ENCODE measurements at places on chromosomes 6 and 20. TPM values are rescaled to one million over a fixed set of nuclear protein-coding genes. Genes with fewer than 3 reads are reported as not detected.

The HLA-DQA2 gene
- not detected for total RNA-seq

The ARMC2 gene
- 5.2 TPM for total RNA-seq

DNA sequence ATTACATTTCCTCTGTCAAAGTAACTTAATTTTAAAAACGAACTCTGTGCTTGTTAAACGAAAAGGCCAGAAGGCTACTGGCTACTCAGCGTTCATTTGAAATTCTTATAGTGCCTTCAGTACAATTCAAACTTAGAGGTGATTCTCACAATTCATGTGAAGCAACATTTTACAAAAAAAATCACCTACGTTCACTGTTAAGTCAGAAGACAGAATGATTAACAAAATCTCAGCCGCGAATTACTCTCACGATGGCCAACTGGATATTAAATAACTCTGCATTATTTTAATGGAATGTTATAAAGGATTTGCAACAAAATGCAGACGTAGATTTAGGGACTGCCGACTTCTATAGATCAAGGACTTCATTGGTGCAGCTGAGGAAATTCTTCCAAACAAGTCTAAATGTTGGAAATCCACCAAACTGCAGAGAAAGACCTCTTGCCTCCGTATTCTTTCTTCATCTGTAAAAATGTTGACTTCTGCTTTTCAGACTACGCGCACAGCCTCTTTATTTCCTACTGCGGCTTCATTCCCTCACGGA is 1.6 kb upstream of the QKI start:
- no peak for DNase-seq

GRCh38 chr6:90893400-90893799 is 306.5 kb upstream of the MAP3K7 start:
- DNase-seq, result no peak

DNA sequence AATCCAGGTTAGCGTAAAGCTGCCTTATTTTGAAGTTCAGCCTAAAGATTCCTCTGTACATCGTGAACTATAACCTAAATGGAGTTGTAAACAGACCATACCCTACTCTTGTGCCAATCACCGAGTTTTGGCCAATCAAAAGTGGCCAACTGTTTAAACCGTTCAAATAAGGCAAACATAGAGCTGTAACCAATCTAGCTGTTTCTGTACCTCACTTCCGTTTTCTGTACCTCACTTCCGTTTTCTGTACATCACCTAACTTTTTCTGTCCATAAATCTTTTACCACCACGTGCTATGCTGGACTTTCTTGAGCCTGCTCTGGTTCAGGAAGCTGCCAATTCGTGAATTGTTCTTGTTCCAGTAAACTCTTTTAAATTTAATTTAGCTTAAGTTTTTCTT is 39.7 kb downstream of the LBP start:
- DNase-seq, result no peak

DNA sequence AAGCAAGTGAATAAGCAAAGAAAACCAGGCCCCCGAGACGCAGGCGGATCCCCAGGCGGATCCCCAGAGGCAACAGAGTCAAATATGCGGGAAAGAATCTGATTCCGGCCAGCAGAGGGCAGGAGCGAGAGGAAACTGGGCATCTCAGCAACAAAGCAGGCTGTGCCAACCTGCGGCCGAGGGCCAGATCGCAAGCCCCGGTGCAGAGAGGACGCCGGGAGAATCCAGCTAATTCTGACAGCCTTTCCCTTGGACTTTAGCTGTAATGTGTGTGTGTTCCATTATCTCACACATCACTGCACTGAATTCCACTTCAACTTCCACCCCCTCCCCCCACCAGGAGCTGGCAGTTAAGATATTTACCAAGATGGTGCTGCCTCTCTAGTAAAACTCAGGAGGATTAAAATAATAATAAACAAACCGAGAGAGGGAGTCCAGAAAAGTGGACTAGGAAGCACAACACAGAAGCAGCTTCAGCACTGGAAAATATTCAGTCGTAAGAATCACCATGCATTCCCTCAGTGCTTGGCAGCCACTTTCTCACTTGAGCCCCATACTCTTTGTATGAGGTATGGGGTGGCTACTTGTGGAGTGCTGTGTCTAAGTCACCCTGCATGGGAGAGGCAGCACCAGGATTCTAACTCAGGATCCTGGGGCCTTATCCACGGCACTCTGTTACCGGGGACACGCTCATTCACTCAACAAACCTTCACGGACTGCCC is 66.2 kb upstream of the SNX9 start:
- peak; percentile 91 for DNase-seq

DNA sequence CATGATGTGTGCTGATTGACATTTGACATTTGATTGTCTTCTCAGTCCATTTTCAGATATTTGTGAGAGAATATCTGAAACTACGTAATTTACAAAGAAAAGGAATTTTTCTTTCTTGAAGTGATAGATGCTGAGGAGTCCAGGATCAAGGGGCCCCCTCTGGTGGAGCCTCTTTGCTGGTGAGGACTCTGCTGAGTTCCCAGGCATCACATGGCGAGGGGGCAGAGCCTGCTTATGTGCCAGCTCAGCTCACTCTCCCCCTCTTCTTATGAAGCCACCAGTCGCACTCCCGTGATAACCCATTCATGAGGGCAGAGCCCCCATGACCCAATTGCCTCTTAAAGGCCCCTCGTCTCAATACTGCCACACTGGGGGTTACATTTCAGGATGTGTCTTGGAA is 91.3 kb downstream of the RPP40 start:
- DNase-seq, result no peak
